ENCODE measurements at places on chromosomes 3 and 15.

GRCh38 chr3:100080573-100080972, 33.7 kb downstream of the FILIP1L start:
- no peak overlapping the region for H3K4me3 ChIP-seq
- H3K4me1 ChIP-seq: peaks cover 3% of the 10 kb centered on the region
- no peaks in the 10 kb centered on the region for H3K27me3 ChIP-seq

GRCh38 chr3:58120075-58120812, 90.5 kb downstream of the DNASE1L3 start:
- DNase-seq: no peak
- H3K4me1 ChIP-seq: no peaks in the 10 kb centered on the region
- H3K36me3 ChIP-seq: no peaks in the 10 kb centered on the region
- H3K4me3 ChIP-seq: no peak overlapping the region

DNA sequence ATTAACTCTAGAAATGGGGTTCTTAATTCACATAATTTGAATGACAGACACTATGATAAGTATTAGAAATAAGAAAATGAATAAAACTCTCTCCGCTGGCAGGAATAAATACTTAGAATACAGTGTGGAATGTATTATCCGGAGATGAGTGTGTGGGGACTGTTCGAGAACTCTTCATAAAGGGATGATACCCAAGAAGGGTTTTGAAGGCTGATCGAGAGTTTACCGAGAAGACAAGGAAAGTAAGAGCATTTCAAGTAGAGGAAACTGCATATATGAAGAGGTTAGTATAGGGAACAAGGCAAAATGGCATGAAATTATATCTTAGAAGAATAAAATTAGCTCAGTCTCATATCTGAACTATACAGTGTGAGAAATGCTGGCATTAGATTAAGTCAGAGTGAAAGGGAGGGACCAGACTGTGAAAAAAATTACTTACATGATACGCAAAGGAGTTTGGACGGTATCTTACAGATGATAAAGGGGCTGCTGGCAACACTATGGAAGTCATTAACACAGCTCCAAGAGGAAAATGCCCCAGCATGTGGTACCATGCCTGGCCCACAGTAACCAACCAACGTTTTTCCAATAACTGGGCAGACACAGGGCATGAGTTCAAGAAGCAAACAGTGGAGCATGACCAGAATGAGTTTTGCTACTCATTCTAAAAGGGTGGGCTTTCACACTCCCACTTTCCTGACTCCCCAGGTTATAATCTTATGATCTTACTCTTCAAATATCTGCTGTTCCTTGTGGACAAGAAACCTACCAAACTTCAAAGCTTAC, 6.5 kb downstream of the DCBLD2 start:
- DNase-seq: no peak
- no peak overlapping the region for H3K27ac ChIP-seq
- H3K4me3 ChIP-seq: no peak overlapping the region
- no peaks in the 10 kb centered on the region for H3K27me3 ChIP-seq
- H3K4me1 ChIP-seq: peaks cover 14% of the 10 kb centered on the region

- DNase-seq: no peak
- peaks cover 33% of the 10 kb centered on the region for H3K4me1 ChIP-seq
- no peak overlapping the region for H3K4me3 ChIP-seq
- H3K27ac ChIP-seq: no peak overlapping the region
These were observed 82.2 kb downstream of the ASB7 start for GRCh38 chr15:100684591-100684990.

GRCh38 chr15:99753066-99753465, 19.8 kb upstream of the LYSMD4 start:
- no peak overlapping the region for H3K4me3 ChIP-seq
- H3K27ac ChIP-seq: no peak overlapping the region
- peaks cover 5% of the 10 kb centered on the region for H3K4me1 ChIP-seq
- no peaks in the 10 kb centered on the region for H3K36me3 ChIP-seq
- DNase-seq: no peak

DNA sequence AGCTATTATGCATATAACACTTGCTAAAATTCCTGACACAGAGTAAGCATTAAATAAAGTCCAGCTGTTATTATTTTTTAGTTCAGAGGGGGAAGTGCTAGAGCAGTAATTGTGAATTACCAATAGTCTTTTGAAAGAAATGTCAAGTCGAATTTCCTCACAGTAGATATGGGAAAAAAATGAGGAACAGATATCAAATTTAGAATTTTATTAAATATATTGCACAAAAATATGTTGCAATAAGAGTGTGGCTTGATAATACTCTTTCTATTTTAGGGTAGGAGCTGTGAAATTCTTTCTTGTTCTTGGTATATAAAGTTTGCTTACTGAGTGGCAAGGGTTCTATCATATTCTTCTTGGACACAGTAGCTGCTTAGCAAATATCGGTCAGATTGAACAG, 181.3 kb downstream of the NFKBIZ start:
- no peak for DNase-seq
- H3K27ac ChIP-seq: no peak overlapping the region
- H3K27me3 ChIP-seq: no peaks in the 10 kb centered on the region
- H3K4me1 ChIP-seq: 0 out of 2 replicates have a peak, but pooled peaks cover 10% of the 10 kb centered on the region

DNA sequence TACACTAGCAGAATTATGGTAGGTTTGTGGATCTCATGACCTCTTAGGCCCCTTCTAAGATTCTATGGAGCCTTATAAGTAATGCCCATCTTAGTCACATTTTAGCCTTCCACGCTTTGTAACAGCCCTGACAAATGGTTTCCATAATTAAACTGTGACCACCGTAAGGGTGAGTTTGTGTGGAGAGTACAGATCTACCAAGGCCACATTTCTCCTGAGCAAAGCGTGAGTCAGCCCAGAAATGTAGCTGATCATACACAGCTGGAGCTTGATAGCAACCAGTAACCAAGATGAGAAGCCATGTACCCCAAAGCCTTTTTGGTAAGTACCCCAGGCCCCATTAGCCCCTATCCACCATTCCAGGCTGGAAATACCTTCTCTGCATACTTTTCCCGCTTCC, 31.7 kb downstream of the CHAC1 start:
- peak overlapping the region; percentile 33 for H3K27ac ChIP-seq
- no peaks in the 10 kb centered on the region for H3K27me3 ChIP-seq
- H3K4me3 ChIP-seq: no peak overlapping the region
- 0 out of 2 replicates have a peak, but pooled peaks cover 6% of the 10 kb centered on the region for H3K4me1 ChIP-seq

DNA sequence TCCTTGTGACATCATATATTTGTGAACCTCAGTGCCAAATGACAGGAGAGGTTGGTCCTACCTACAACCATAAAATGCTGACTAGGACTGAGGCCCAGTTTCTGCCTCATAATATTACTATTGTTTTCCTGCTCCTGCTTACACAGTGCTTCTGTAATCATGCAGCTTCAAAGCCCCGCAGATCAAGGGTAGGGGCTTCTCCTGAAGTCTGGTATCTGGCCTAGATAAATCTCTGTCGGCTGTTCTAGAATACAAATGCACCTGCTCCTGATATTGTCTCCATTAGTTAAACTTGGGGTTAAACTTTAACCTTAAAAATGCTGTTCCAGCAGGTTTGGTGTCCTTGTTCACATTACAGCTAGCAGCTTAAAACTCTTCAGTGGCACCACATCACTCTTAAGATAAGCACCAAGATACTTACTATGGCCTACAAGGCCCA, 552.4 kb downstream of the TUSC7 start:
- H3K4me1 ChIP-seq: no peaks in the 10 kb centered on the region
- no peak overlapping the region for H3K27ac ChIP-seq
- H3K27me3 ChIP-seq: peaks cover 3% of the 10 kb centered on the region
- H3K4me3 ChIP-seq: no peak overlapping the region
- DNase-seq: no peak

DNA sequence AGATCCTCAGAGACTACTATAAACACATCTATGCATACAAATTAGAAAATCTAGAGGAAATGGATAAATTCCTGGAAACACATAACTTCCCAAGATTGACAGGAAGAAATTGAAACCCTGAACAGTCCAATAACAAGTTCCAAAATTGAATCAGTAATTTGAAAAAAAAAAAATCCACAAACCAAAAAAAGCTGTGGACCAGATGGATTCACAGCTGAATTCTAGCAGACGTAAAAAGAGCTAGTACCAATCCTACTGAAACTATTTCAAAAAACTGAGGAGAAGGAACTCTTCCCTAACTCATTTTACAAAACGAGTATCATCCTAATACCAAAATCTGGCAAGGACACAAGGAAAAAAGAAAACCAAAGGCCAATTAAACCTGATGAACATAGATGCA, 77.0 kb upstream of the FXR1 start:
- no peaks in the 10 kb centered on the region for H3K27me3 ChIP-seq
- H3K4me1 ChIP-seq: no peaks in the 10 kb centered on the region
- no peak overlapping the region for H3K27ac ChIP-seq
- H3K36me3 ChIP-seq: no peaks in the 10 kb centered on the region

GRCh38 chr3:112634786-112635541, 6.0 kb downstream of the CCDC80 start:
- no peaks in the 10 kb centered on the region for H3K27me3 ChIP-seq
- no peak overlapping the region for H3K4me3 ChIP-seq
- H3K4me1 ChIP-seq: 0 out of 2 replicates have a peak, but pooled peaks cover 3% of the 10 kb centered on the region
- H3K27ac ChIP-seq: no peak overlapping the region
- H3K36me3 ChIP-seq: no peaks in the 10 kb centered on the region

DNA sequence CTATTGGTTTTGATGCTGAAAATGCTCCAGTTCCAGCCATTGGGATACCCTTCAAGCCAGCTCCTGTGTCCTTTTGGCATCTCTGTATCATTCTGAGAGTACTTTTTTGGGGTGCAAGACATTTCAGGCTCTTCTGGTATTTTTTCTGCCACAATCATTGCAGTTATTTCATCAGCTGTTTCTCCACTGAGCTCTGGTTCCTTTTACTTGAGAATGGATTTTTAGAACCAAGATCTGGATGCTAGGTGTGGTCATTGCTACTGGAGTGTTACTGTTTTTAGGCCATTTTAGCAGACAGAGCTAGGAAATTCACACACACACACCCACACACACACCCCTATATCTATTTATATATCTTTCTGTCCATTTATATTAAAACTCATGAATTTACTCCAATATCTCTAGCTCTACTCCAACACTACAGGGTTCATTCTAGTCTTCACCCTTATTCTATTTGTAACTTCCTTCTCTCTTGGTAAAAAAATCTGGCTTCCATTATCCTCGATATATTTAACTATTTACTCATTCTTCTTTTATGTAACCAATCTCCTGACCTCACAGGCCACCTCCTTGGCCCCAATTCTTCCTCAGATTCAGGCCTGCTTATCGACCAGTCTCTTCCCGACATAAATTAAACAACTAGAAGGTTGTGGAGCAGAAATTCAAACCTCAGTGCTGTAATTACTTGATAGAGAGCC, 17.0 kb downstream of the SLC35G2 start:
- peaks cover 2% of the 10 kb centered on the region for H3K36me3 ChIP-seq
- H3K4me1 ChIP-seq: no peaks in the 10 kb centered on the region
- H3K27ac ChIP-seq: no peak overlapping the region
- DNase-seq: no peak

GRCh38 chr3:77605308-77605707, 565.4 kb downstream of the ROBO2 start:
- H3K27me3 ChIP-seq: no peaks in the 10 kb centered on the region
- H3K4me3 ChIP-seq: no peak overlapping the region
- H3K36me3 ChIP-seq: no peaks in the 10 kb centered on the region
- no peak for DNase-seq
- H3K27ac ChIP-seq: no peak overlapping the region

DNA sequence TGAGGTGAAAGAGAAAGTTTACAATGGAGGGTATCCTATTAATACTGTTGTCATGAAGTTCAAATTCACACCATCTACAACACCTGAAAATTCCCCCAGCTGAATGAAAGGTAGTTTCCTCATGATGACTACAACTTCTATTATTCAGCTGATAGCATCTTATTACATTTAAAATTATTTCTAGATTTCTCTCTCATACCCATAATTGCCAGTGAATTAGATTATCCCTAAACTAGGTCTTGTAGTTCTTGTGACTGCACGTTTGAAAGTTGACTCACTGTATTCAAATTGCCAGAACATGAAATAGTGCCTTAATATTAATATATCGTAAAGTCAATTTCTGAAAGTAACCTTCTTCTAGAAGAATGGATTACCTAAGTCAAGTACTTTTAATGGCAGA, 82.4 kb downstream of the FBXL22 start:
- H3K27ac ChIP-seq: no peak overlapping the region
- no peak for DNase-seq
- H3K27me3 ChIP-seq: no peaks in the 10 kb centered on the region
- H3K36me3 ChIP-seq: peaks cover 20% of the 10 kb centered on the region
- no peaks in the 10 kb centered on the region for H3K4me1 ChIP-seq

DNA sequence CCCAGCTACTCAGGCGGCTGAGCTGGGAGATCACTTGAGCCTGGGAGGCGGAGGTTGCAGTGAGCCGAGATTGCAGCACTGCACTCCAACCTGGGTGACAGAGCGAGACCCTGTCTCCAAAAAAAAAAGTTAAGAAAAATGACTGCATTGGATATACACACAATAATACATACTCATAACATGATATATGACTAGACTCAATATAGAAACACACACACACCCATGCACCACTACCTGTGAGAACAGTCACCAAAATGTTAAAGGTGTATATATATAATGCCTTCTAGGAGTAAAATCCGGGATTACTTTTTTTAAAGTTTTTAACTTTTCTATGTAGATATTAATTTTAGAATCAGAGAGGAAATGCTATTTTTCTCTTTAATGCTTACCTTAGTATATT, 25.9 kb downstream of the PHC3 start:
- H3K36me3 ChIP-seq: peaks cover 34% of the 10 kb centered on the region
- H3K4me1 ChIP-seq: no peaks in the 10 kb centered on the region
- no peak overlapping the region for H3K27ac ChIP-seq
- no peak for DNase-seq
- no peak overlapping the region for H3K4me3 ChIP-seq
- no peaks in the 10 kb centered on the region for H3K27me3 ChIP-seq

DNA sequence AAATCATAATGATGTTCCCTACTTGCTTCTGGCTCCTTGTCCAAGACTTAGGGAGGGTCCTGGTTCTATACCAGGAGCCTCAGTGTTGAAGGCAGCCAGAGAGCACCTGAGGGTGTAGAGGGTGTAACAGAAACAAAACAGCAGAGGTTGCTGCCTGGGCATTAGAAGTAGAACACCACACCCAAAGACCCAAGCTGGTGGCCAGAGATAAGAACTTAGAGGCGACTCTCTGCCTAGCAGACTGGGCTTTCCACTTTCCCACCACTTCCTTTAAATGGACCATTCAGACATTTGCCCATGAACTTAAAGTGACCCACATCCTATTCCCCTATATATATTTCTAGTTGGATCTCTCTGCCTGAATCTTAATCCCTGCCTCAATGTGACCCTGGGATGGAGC, 189.8 kb downstream of the KLF13 start:
- no peak for DNase-seq
- no peak overlapping the region for H3K4me3 ChIP-seq
- H3K36me3 ChIP-seq: no peaks in the 10 kb centered on the region
- no peaks in the 10 kb centered on the region for H3K27me3 ChIP-seq

DNA sequence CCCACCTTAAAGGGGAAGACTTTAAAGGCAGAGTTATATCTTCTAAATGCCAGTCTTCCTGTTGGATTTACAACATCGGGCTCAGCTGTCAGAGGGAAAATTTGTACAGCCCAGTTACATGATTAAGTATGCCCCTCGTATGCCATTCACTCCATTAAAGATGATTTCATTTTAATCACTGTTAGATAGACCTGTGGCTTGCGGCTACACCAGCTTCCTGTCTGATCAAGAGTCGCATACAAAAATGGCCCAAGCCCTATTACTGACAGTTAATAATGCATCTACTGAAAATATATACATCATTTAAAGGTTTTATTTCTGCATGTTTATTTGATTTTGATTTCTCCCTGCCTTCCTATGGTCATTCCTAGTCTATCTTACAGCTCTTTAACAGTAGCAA, 7.1 kb downstream of the EIF4E3 start:
- H3K4me1 ChIP-seq: no peaks in the 10 kb centered on the region
- DNase-seq: no peak
- H3K27me3 ChIP-seq: no peaks in the 10 kb centered on the region
- H3K4me3 ChIP-seq: no peak overlapping the region
- no peak overlapping the region for H3K27ac ChIP-seq
- H3K36me3 ChIP-seq: no peaks in the 10 kb centered on the region

All from SJCRH30 (cell line).